ENCODE measurements at places on chromosomes 7 and 10. TPM values are rescaled to one million over a fixed set of nuclear protein-coding genes. Genes with fewer than 3 reads are reported as not detected.

GRCh38 chr7:50957431-50957830 is 174.7 kb upstream of the GRB10 start:
- H3K27ac ChIP-seq: no peak overlapping the region
- DNase-seq: no peak
- H3K4me3 ChIP-seq: no peak overlapping the region
- H3K4me1 ChIP-seq: peaks cover 6% of the 10 kb centered on the region

GIMAP4 gene
- total RNA-seq: 38.0 TPM

DNA sequence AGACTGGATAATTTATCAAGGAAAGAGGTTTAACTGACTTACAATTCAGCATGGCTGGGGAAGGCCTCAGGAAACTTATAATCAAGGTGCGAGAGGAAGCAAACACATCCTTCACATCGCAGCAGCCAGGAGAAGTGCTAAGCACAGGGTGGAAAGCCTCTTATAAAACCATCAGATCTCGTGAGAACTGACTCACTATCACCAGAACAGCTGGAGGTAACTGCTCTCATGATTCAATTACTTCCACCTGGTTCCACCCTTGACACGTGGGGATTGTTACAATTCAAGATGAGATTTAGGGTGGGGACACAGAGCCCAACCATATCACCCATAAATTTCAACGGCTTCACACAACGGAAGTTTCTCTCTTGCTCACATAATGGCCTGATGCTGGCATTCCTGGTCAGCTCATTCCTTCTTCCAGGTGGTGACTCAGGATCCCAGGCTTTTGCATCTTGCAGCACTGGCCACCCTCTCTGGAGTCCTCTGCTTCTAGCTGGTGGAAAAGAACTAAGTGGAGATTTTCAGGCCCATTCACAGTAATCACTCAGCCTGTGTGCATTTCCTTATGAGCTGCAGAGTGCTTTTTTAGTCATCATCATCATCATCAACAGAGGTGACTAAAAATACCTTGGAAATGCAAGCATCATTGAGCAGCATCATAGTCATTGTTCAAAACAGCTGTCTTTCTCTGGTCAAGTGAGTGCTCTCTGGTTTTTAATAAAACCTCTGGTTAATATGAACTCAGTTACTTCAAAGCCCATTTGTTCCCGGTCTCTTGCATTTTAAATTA is 308.1 kb downstream of the SFMBT2 start:
- no peaks in the 10 kb centered on the region for H3K27me3 ChIP-seq
- no peak overlapping the region for H3K27ac ChIP-seq
- no peaks in the 10 kb centered on the region for H3K36me3 ChIP-seq
- H3K4me3 ChIP-seq: no peak overlapping the region

GRCh38 chr10:15222511-15222910 is 54.0 kb upstream of the NMT2 start:
- DNase-seq: peak; percentile 6
- no peaks in the 10 kb centered on the region for H3K4me1 ChIP-seq
- no peak overlapping the region for H3K27ac ChIP-seq
- no peaks in the 10 kb centered on the region for H3K36me3 ChIP-seq
- no peaks in the 10 kb centered on the region for H3K27me3 ChIP-seq

DNA sequence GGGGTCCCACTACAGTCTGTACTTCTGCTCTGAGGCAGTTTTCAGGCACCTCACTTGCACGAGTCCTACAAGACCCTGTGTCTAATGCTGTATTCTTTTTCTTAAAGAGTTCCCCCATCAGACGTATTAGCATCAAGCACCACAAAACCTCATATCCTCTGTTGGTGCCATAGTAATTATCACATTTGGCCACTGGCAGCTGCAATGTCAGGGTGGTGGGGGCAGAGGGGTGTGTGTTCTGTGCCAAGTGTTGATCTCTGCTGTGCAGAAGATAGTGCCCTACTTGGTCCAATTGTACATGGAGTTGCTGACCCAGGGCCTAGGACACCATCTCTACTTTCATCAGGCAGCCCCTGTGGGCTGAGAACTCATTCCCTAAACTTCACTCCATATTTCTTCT is 20.0 kb upstream of the JAZF1 start:
- no peak for DNase-seq
- H3K4me3 ChIP-seq: no peak overlapping the region
- no peaks in the 10 kb centered on the region for H3K36me3 ChIP-seq
- H3K4me1 ChIP-seq: no peaks in the 10 kb centered on the region
- H3K27me3 ChIP-seq: no peaks in the 10 kb centered on the region

FAM20C gene
- total RNA-seq: 66.0 TPM

- no peak overlapping the region for H3K4me3 ChIP-seq
- no peaks in the 10 kb centered on the region for H3K4me1 ChIP-seq
- H3K36me3 ChIP-seq: no peaks in the 10 kb centered on the region
- no peak for DNase-seq
- H3K27me3 ChIP-seq: peaks cover 95% of the 10 kb centered on the region
Observed at GRCh38 chr10:101228153-101228965, 904 bp downstream of the LBX1 start.

GRCh38 chr10:52853704-52854103 is 81.1 kb upstream of the MBL2 start:
- no peak overlapping the region for H3K27ac ChIP-seq
- no peaks in the 10 kb centered on the region for H3K27me3 ChIP-seq
- no peaks in the 10 kb centered on the region for H3K36me3 ChIP-seq
- DNase-seq: no peak

- no peaks in the 10 kb centered on the region for H3K27me3 ChIP-seq
- no peaks in the 10 kb centered on the region for H3K36me3 ChIP-seq
- no peak overlapping the region for H3K4me3 ChIP-seq
- DNase-seq: no peak
Observed at GRCh38 chr7:27960415-27960814, 220.2 kb downstream of the JAZF1 start.

DNA sequence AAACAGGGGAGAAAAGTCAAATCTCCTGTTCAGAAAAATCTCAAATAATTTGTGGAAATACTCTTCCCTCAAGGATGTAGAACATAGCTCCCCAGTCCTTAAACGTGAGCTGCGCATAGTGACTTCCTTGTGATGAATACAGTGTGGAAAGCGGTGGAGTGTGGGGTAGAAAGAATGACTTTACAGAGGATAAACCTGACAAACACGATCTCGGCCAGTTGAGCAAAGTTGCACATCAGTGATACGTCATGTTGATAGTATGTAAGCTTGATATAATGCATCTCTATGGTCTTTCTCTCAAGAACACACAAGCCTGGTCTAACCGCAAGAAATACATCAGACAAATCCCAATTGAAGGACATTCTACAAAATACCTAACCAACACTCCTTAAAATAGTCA is 32.0 kb upstream of the ZCCHC24 start:
- DNase-seq: no peak
- no peak overlapping the region for H3K27ac ChIP-seq
- no peaks in the 10 kb centered on the region for H3K4me1 ChIP-seq

SRI gene
- 158 TPM for total RNA-seq

SORCS1 gene
- 5.9 TPM for total RNA-seq

GRCh38 chr10:71598621-71599055 is 120.9 kb downstream of the C10orf105 start:
- peak overlapping the region; percentile 49 for H3K27ac ChIP-seq
- H3K4me3 ChIP-seq: no peak overlapping the region
- no peak for DNase-seq
- no peaks in the 10 kb centered on the region for H3K36me3 ChIP-seq

UCMA gene
- total RNA-seq: not detected

DNA sequence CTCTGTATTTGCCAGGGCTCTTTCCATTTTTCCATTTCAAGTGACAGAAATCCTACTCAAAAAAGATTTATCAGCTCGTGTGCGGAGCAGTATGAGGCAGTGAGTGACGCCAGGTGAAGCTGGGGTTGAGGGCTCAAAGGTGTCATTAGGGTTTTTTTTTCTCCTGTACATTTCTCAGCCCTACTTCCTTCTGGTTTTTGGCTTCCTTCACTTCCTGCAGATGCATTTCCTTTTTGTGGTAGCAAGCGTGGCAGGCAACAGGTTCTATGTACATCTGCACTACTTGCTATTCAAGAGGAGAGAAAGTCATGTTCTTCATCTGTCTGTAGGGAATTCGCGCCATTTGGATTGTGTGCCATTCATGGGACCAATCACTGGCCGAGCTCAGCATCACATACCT is 52.8 kb upstream of the AOAH start:
- no peak overlapping the region for H3K4me3 ChIP-seq
- no peak for DNase-seq
- H3K4me1 ChIP-seq: no peaks in the 10 kb centered on the region
- no peaks in the 10 kb centered on the region for H3K36me3 ChIP-seq
- H3K27ac ChIP-seq: peak overlapping the region; percentile 68
- no peaks in the 10 kb centered on the region for H3K27me3 ChIP-seq

DNA sequence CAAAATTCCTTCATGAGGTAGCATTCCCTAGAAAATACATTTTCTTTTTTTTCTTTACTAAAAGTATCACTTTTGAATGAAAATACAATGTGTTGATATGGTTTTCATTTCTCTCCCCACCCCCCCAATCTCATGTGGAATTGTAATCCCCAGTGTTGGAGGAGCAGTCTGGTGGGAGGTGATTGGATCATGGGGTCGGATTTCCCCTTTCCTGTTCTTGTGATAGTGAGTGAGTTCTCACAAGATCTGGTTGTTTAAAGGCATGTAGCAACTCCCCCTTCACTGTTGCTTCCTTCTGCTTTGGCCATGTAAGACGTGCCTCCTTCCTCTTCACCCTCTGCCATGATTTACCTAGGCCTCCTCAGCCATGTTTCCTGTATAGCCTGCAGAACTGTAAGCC is 790.3 kb upstream of the KCND2 start:
- H3K4me1 ChIP-seq: no peaks in the 10 kb centered on the region
- no peak overlapping the region for H3K27ac ChIP-seq
- no peaks in the 10 kb centered on the region for H3K36me3 ChIP-seq
- no peak for DNase-seq
- H3K27me3 ChIP-seq: no peaks in the 10 kb centered on the region
- H3K4me3 ChIP-seq: no peak overlapping the region

DNA sequence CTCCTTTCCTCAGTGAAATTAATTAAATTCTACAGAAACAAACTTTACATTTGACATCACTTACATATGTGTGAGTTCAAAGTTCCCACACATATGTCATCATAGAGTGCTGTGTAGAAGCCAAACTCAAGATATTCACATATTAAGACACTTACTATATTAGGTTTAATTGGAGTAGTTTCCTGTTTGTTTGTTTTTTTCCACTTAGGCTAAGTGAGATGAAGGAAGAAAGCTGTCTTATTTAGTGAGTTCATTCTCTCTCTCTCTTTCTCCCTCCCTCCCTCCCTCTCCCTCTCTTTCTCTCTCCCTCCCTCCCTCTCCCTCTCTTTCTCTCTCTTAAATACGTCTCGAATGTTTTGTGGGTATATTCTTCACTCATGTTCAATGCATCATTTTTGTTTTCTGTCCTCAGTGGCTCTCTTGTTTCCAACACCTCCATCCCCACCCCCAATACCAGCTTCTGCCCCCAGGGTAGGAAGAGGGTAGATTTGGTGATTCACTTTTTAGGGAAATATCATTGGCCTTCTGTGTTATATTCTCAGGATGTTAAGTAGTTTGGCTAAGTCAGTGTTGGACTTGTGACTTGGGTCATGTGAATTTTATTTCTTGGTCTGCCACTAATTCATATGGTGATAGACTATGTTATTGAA is 262.0 kb downstream of the FRMD4A start:
- no peaks in the 10 kb centered on the region for H3K27me3 ChIP-seq
- no peaks in the 10 kb centered on the region for H3K4me1 ChIP-seq
- H3K4me3 ChIP-seq: no peak overlapping the region
- H3K27ac ChIP-seq: no peak overlapping the region
- no peaks in the 10 kb centered on the region for H3K36me3 ChIP-seq

CNPY1 gene
- total RNA-seq: not detected

- no peaks in the 10 kb centered on the region for H3K27me3 ChIP-seq
- no peak for DNase-seq
- H3K4me1 ChIP-seq: no peaks in the 10 kb centered on the region
Observed at GRCh38 chr10:124993736-124994451, 52.0 kb downstream of the ZRANB1 start.

- no peak overlapping the region for H3K27ac ChIP-seq
- H3K4me1 ChIP-seq: peaks cover 15% of the 10 kb centered on the region
- no peaks in the 10 kb centered on the region for H3K36me3 ChIP-seq
Observed at GRCh38 chr10:35465673-35466072, 129.4 kb downstream of the CCNY start.

CYP2C8 gene
- 14.2 TPM for total RNA-seq

DNA sequence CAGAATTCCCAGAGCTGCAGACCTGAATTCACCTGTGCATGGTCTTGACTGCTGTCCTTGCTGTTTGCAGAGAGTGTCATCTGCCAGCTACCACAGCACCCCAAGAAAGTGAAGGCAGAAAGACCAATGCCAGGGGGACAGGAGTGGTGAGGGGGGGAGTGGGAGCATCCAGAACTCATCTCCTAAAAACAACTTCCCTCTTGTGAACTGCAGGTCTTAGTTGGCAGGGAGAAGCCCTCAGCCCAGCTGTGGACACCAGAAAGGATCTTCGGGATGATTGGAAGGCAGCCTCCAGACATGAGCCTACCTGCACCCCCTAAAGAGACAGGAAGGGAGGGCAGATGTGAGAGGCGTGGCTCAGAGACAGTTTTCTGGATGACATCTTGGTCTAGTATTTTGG is 615.8 kb upstream of the MGMT start:
- DNase-seq: no peak
- H3K4me3 ChIP-seq: no peak overlapping the region
- H3K27me3 ChIP-seq: no peaks in the 10 kb centered on the region
- H3K36me3 ChIP-seq: no peaks in the 10 kb centered on the region
- no peaks in the 10 kb centered on the region for H3K4me1 ChIP-seq
- no peak overlapping the region for H3K27ac ChIP-seq

- no peak overlapping the region for H3K27ac ChIP-seq
- H3K4me3 ChIP-seq: no peak overlapping the region
- no peaks in the 10 kb centered on the region for H3K27me3 ChIP-seq
- no peaks in the 10 kb centered on the region for H3K4me1 ChIP-seq
- DNase-seq: no peak
Observed at GRCh38 chr10:11557513-11557912, 53.9 kb downstream of the USP6NL start.

DNA sequence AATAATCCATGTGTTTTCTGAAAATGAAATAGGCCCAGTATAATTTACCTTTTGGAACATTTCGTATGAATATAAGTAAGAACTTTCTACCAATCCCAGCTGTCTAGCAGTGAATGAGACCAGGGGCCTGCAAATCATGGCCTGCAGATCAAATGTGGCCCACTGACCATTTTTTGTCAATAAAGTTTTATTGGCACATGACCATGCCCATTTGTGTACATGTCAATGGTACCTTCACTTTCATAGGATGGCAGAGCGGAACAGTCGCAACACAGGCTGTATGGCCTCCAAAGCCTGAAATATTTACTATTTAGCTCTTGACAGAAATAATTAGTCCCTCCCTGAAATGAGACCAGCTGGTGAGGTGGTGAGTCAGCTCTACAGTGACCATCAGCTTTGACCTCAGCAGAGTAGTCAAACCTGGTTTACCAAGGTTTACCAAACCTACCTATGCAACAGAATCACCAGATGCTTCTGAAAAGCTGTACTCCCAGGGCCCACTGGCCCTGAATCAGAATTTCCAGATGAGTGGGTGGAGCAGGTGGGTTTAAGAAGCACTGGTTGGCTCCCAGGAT is 13.8 kb upstream of the C10orf90 start:
- H3K27me3 ChIP-seq: no peaks in the 10 kb centered on the region
- H3K27ac ChIP-seq: no peak overlapping the region
- no peak for DNase-seq
- H3K4me3 ChIP-seq: no peak overlapping the region
- H3K4me1 ChIP-seq: no peaks in the 10 kb centered on the region

All from Peyer's patch (tissue), 4 donors.